Endothelial cell (in vitro differentiated cells): ENCODE measurements at places on chromosomes 11 and 22. TPM values are rescaled to one million over a fixed set of nuclear protein-coding genes. Genes with fewer than 3 reads are reported as not detected.

DNA sequence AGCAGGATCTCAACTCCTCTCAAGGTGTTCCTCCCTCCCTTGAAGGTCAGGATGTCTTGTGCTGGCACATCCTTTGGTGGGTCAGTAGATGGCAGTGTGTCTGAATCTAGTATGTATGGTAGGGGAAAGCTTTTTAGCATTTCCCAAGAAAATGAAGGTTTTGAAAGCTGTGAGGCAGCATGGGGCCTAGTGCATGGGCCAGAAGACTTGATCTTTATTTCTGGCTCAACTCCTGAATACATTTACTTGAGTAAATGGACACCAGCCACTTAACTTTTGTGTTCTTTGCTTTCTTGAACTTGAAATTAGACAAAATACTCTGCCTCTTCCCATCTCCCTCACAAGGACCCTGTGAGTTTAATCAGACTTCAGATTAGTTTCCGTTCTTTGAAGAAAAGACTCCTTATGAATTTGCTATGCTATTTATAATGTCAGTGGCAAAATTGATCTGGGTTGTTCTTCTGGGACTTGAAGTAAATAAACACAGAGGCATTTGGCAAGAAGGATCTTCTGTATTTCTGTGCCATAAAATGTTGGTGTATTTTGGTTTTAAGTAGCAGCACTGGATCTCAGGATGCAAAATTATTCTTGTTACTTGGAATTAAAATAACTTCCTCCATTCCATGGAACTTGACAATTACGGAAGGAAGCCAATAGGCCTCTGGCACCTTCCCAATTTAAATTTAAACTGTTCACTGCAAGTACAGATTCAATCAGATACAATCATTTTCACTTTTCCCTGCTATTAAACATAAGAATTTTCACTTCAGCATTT is 288.8 kb downstream of the CASP12 start:
- no peak overlapping the region for H3K4me3 ChIP-seq
- no peaks in the 10 kb centered on the region for H3K4me1 ChIP-seq
- no peak overlapping the region for H3K27ac ChIP-seq
- DNase-seq = peak; percentile 37

- H3K27me3 ChIP-seq = peaks cover 4% of the 10 kb centered on the region
- DNase-seq = no peak
- no peak within 1 kb of the TSS for H3K4me3 ChIP-seq
- H3K36me3 ChIP-seq = no peaks in the 10 kb centered on the region
These were observed at the start of gene CCDC89 for GRCh38 chr11:85685820-85686459. CCDC89 (minus strand) TSS chr11:85686195; CDS start chr11:85686130, 65 bp downstream.

DNA sequence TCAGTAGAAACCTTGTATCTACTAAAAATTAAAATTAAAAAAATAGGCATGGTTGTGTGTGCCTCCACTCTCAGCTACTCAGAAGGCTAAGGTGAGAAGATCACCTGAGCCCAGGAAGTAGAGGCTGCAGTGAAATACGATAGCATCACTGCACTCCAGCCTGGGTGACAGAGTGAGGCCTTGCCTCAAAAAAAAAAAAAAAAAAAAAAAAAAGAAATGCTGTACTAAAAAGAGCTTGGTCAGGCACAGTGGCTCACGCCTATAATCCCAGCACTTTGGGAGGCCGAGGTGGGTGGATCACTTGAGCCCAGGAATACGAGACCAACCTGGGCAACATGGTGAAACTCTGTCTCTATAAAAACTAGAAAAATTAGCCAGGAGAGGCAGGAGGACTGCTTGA is 36.5 kb downstream of the SBF2 start:
- H3K27ac ChIP-seq = no peak overlapping the region
- no peak for DNase-seq
- H3K4me1 ChIP-seq = peaks cover 9% of the 10 kb centered on the region

DNA sequence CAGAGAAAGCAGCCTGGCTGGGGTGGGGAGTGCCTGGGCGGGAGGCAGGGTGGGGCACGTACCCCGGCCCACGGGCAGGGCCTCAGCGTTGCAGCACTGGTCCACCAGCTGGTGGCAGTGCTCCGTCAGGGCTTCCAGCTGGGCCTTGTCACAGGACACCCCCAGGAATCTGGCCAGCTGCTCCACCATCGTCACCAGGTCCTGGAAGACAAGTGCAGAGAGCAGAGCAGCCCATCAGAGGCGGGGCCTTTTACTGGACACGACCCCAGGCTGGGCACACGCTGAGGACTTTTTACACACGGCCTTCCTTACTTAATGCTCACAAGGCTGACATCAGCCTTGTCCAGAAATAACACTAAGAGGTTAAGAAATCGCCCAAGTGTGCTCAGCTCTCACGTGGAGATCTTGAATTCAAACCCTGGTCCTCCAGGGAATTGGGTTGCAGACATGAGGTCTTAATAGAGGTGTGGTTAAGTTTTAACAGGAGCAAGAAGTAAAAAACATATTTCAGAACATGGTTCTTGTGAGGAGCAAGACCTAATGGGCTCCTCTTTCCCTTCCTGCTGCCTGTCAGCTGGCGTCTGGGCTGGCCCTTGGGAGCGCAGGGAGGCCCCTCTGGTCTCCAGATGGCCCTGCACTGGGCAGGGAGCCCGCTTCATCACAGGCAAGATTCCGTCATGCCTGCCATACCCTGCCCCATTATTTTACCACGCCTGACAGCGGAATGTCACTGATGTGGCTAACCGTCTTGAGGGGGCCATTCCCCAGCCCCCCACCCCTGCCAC is 17.1 kb upstream of the EFCAB6 start:
- peaks cover 24% of the 10 kb centered on the region for H3K36me3 ChIP-seq
- DNase-seq = no peak
- H3K27me3 ChIP-seq = peaks cover 8% of the 10 kb centered on the region
- peaks cover 3% of the 10 kb centered on the region for H3K4me1 ChIP-seq
- no peak overlapping the region for H3K27ac ChIP-seq
- no peak overlapping the region for H3K4me3 ChIP-seq

GRCh38 chr11:68296344-68297051 is 15.9 kb upstream of the LRP5 start:
- no peak overlapping the region for H3K4me3 ChIP-seq
- H3K4me1 ChIP-seq = no peaks in the 10 kb centered on the region
- no peak for DNase-seq
- peaks cover 1% of the 10 kb centered on the region for H3K27me3 ChIP-seq
- no peaks in the 10 kb centered on the region for H3K36me3 ChIP-seq
- H3K27ac ChIP-seq = no peak overlapping the region

The GRM5 gene
- total RNA-seq = 0.28 TPM

DNA sequence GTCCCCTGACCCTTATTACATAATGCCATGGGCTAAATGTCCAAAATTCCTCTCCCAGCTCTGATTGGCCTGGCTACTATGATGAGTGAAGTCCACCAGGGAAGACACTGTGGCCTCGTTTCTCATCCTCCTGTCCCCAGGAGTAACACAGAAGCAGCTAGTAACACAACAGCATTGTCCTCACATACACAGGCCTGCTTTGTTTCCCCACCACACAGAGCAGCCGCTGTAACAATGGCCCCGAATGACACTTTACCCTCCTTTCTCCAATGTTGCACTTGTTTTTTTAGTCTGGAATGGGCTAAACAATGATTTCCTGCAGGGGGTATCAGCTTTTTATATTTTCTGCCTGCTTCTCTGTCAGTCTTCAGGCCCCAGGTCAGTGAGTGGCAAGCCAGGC is at the start of gene PRR5L:
Gene PRR5L (plus strand): TSS at position 363 of the 400 bp plus-strand sequence. CDS start 104,834 bp downstream, outside the sequence.
- no peak within 1 kb of the TSS for H3K4me3 ChIP-seq
- H3K4me1 ChIP-seq = peaks cover 14% of the 10 kb centered on the region
- H3K36me3 ChIP-seq = no peaks in the 10 kb centered on the region

GRCh38 chr11:58564231-58564630 is 11.4 kb downstream of the LPXN start:
- DNase-seq = no peak
- no peak overlapping the region for H3K27ac ChIP-seq
- H3K36me3 ChIP-seq = no peaks in the 10 kb centered on the region
- no peaks in the 10 kb centered on the region for H3K4me1 ChIP-seq
- no peaks in the 10 kb centered on the region for H3K27me3 ChIP-seq
